ENCODE measurements at places on chromosomes 7 and 10.
A peak's percentile ranks its signal among the peaks of the same experiment; 100 is the strongest.

GRCh38 chr10:644076-644942 lies 45.2 kb downstream of the DIP2C start:
- DNase-seq, result no peak

DNA sequence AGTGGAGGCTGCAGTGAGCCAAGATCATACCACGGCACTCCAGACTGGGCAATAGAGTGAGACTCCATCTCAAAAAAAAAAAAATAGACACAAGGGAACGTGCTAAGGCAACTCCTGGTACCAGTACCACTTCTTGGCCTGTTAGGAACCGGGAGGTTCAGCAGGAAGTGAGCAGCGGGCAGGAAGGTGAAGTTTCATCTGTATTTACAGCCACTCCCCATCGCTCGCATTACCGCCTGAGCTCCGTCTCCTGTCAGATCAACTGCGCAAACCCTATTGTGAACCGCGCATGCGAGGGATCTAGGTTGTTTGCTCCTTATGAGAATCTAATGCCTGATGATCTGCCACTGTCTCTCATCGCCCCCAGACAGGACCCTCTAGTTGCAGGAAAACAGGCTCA lies 69.9 kb upstream of the FOXK1 start:
- DNase-seq, result no peak

DNA sequence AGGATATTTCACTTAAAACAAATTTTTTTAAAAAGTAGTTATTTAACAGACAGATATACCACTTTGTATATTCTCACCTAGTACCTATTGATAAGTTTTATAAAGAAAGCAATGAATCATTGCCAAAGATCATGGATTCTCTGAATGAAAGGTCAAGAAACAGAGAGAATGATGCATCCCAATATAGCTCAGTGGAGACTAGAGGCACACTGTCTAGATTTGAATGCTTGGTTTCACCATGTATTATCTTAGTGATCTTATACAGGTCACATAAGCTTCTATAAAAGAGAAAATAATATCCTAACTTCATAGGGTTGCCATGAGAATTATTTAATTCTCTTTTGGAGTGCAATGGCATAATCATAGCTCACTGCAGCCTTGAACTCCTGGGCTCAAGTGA lies 87.0 kb upstream of the LRRN3 start:
- no peak for DNase-seq

- DNase-seq, result peak; percentile 77
These were observed 30.6 kb downstream of the PALD1 start for GRCh38 chr10:70508912-70509756.

- DNase-seq, result no peak
These were observed 82.0 kb downstream of the ABLIM1 start for GRCh38 chr10:114576132-114576487.

DNA sequence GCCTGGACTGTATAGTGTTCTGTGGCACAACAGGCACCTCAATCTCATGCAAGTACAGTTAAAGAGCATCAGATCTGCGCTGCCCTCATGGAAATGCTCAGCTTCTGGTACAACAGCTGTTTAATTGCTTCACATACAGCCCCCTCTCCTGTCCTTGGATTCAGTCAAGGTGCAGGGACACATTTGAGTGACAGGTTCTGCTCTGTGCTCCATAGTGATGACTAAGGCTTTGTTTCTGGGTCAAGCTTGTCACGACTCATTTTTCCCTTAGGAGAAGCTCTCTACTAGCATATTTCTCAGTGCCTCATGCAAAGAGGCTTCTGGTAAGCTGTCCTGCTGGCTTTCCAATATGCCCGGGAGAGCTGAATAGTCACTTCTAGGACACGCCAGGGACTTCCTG lies 26.8 kb upstream of the MYO3A start:
- DNase-seq, result no peak

DNA sequence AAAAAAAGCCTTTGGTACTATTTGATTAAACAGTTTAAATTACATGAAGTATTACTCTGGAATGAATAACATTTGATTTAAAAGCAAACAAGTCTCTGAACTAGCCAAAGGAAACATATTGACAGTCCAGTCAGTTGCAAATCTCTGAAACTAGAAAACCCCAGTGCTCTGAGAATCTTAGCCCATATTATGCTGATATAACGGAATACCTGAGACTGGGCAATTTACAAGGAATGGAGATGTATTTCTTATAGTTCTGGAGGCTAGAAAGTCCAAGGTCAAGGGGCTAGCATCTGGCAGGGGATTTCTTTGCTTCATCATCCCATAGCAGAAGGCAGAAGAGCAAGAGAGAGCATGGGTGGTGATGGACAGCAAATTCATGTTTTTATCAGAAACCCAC lies 21.7 kb upstream of the FKBP9 start:
- DNase-seq, result no peak

DNA sequence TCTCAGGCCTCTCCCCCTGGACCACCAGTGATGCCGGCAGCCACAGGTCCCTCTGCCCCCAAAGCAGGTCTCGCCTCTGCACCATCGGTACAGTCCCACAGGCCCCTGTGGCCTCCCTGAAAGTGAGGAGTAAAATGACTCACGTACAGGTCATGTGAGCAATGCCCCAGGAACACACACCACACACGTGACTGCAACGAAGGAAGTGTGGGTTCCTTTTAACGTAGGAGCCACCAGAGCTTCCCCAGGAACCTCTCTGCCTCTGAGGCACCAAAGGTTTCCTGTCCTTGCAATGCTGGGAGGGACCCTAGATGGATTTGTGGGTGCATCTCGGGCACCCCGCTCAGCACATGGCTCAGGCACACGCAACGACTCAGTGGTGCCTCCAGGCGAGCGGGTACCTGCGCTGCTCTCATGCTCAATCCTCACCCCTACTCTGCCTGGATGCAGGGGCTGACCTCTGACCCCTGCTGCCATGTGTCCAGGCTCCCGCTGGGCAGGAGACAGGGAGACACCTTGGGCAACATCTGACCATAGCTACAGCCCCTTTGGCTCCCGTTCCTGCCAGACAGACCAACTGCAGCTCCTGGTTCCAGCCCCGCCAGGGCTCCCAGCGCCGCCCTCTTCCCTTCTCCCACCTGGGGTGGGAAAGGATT lies 120.7 kb downstream of the PRKAG2 start:
- no peak for DNase-seq
